Activated CD4-positive, alpha-beta T cell treated with anti-CD3 and anti-CD28 coated beads, Interleukin-2, amount 50 U/mL, for 4 hours (primary cell): ENCODE measurements at places on chromosomes 7 and 10.

DNA sequence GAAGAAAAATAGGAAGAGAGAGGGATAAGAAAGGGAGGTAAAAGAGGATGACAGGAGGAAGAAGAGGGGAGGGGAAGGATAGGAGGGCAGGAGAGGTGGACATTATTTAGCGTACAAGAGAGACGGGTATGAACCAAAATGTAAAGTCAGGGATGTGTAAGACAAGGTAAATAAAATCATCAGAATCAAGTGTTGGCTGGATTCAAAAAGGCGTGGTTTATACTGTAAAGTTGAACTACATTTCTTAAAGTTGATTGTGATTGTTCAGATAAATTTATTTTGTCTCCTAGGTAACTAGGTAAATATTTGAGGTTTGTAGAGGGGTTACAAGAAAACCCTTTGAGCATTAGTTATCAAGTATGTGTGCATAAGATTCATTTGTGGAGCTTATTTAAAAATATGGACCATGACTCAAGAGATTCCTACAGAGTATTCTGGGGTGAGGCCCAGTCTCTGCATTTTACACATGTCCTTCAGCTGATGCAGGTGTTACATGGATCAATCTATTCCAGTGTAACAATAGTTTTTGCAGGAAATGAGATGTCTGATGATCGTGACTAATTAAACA is 512.1 kb upstream of the MBL2 start:
- DNase-seq = no peak

GRCh38 chr7:134546955-134547354 is 2.0 kb upstream of the AKR1B15 start:
- no peak for DNase-seq

DNA sequence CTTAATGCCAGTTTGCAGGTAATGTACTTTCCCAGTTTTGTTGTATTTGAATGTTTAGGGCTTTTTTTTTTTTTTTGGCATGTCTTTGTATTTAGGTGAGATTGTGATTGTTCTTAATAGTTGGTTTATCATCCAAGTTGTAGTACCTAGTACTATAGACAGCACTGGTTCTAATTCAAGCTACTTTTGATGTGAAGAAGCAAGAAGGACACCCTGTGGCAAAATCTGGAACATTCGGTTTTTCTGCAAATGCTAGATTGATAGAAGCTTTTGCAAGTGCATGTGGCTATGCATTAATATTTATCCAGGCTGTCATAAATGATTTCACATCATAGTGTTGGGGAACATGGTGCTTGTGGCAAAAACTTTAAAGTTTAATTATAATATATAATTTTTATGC is 248.9 kb downstream of the FOXP2 start:
- DNase-seq = no peak

DNA sequence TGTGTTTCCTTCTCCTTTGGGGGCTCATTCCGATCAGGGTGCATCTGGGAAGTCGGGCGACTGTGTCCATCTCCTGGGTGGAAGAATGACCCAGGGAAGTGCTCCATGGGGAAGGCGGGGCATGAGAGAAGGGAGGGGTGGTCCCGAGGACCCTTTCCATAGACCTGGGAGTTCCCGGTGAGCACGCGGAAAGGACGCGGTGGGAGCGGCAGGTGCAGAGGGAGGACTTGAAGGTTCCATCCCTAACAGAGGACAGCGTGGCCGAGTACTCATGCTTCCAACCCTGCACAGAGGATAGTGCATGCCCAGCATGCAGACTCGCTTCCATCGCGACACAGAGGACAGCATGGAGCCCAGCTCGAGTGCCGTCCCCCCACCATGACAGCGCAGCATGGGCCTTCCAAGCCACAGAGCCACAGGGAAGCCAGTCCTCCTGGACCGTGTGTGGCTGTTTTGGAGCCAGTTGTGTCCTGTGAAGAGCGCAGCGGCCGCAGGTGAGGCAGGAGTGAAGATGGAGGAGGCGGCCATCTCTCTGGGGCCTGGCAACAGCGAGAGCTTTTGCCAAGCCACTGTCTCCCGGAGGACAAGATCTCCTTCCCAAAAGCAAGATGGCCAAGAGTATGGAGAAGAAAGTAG is 281.4 kb downstream of the DNAJB6 start:
- no peak for DNase-seq

- DNase-seq = no peak
These were observed 53.0 kb downstream of the JCAD start for GRCh38 chr10:30006410-30006809.

DNA sequence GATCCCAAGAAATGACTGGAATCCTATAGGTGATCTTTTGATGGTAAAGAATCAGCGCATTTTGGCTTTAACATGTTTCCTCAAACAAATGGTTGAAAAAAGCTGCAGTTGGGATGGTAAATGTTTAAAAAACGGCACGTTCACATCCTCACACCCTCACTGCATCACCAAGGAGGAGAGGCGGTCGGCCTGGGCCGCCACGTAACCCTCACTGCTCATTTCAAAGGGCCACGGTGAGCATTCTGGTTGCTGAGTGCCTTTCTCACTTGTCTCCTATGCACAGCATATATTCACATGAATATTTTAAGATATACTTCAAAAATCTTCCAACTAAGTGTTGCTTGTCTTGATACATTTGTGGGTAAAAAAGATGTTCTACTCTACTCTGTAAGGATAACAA is 233.2 kb downstream of the DNAJB6 start:
- DNase-seq = no peak

GRCh38 chr10:12728494-12728893 is 273.0 kb downstream of the CCDC3 start:
- DNase-seq = no peak

DNA sequence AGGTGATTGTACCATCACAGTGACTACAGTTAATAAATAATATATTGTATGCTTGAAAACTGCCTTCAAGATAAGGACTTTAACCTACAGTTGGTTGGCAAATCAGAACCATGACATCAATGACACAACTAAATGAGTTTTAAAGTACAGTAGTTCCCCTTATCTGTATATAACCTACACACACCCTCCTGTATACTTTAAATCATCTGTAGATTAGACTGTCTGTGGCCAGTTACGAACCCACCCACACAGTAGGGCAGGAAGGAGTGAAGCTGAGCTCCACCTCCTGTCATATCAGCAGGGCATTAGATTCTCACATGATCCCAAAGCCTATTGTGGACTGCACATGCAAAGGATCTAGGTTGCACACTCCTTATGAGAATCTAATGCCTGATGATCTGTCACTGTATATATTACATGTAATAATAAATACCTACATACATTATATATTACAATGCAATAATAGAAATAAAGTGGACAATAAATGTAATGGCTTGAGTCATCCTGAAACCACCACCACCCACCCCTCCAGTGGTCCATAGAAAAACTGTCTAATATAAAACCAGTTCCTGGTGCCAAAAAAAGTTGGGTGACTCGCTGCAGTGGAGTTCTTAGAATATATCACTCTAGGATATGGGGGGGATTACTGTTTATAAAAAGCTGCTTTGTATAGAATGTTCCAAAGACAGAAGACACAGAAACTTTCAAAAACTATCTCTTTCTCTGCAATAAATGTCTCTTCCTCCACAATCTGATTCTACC is 5.6 kb downstream of the TPK1 start:
- DNase-seq = no peak

GRCh38 chr7:158166386-158167340 is 421.0 kb downstream of the PTPRN2 start:
- no peak for DNase-seq

- no peak for DNase-seq
These were observed 147.3 kb upstream of the VSTM2A start for GRCh38 chr7:54394834-54395233.

GRCh38 chr10:93580828-93581227 is 14.4 kb downstream of the FFAR4 start:
- no peak for DNase-seq

DNA sequence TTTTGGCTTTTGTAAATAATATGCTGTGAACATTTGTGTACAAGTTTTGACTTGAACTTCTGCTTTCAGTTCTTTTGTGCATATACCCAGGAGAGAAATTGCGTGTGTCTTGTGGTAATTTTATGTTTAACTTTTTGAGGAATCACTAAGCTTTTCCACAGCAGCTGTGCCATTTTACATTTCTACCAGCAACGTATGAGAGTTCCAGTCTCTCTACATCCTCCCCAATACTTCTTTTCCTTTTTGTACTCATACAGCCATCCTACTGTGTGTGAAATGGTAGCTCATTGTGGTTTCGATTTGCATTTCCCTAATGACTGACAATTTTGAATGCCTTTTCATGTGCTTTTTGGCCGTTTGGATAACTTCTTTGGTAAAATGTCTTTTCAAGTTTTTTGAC is 66.3 kb upstream of the INHBA start:
- DNase-seq = no peak

GRCh38 chr7:151404216-151405011 is 5.4 kb downstream of the WDR86 start:
- no peak for DNase-seq

DNA sequence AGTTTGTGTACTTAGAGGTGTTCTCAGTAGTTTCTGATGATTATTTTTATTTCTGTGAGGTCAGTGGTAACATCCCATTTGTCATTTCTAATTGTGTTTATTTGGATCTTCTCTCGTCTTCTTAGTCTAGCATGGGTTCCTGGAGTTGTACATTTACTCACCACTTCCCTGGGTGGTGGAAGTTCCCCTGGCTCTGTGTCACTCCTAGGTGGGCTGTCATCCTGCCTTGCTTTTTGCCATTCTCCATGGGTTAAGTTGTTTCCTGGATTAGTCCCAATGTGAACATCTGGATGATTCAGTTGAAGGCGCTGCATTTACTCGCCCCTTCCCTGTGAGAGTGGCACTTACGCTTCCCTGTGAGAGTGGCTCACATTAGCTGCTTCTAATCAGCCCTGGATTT is 48.2 kb downstream of the GSAP start:
- no peak for DNase-seq

GRCh38 chr7:73615886-73616285 is 8.4 kb downstream of the MLXIPL start:
- DNase-seq = no peak

DNA sequence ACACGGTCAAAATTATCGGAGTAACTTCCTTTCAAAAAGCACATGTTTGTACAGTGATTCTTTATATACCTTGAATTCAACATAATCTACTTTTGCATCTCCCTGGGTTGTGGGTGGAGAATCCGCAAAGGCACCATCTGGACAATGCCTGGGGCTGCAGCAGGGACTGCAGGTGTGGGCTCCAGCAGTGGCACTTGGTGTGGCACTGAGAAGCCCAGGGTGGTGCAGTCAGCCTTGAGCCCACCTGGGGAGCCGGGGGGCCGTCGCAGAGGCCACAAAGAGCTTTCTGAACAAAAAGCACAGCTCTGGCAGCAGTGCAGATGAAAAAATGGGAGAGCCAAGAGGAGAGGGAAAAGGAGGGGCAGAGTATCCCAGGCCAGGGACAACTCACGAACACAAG is 22.2 kb downstream of the PARD3 start:
- DNase-seq = no peak

- no peak for DNase-seq
These were observed 195.2 kb upstream of the FOXK1 start for GRCh38 chr7:4486907-4487306.

GRCh38 chr10:72012796-72013195 is 48.6 kb downstream of the CHST3 start:
- DNase-seq = no peak

GRCh38 chr7:107643407-107643806 is 17.2 kb upstream of the SLC26A4 start:
- DNase-seq = no peak

DNA sequence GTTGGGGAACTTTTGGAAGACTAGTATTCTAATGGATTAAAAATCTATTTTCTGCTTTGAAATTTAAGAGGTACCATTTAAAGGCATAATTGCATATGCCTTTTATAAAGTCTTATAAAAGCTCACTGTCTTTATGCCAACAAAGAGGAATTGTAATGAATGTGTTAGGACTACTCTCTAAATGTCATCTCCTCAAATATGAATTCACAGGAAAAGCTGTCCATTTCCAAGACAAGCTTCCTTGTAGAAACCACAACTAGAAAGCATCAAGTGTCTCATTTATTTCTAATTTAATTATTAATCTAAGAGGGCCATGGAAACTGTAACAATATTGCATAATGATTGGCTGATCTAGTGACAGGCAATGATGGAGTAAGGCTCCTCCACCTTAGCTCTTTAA is 130.2 kb downstream of the COL28A1 start:
- DNase-seq = no peak

- DNase-seq = no peak
These were observed 151.6 kb upstream of the CACNA2D1 start for GRCh38 chr7:82595176-82595575.

DNA sequence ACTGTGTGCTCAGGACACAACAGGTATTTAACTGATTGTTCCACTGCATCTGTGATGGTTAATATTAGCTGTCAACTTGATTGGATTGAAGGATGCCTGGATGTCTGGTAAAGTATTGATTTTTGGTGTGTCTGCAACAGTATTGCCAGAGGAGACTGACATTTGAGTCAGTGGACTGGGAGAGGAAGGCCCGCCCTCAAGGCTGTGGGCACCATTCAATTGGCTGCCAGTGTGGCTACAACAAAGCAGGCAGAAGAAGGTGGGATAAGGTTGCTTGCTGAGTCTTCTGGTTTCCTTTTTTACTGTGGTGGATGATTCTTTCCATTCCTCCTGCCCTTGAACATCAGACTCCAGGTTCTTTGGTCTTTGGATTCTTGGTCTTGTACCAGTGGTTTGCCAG is 137.1 kb upstream of the FAM13C start:
- no peak for DNase-seq

DNA sequence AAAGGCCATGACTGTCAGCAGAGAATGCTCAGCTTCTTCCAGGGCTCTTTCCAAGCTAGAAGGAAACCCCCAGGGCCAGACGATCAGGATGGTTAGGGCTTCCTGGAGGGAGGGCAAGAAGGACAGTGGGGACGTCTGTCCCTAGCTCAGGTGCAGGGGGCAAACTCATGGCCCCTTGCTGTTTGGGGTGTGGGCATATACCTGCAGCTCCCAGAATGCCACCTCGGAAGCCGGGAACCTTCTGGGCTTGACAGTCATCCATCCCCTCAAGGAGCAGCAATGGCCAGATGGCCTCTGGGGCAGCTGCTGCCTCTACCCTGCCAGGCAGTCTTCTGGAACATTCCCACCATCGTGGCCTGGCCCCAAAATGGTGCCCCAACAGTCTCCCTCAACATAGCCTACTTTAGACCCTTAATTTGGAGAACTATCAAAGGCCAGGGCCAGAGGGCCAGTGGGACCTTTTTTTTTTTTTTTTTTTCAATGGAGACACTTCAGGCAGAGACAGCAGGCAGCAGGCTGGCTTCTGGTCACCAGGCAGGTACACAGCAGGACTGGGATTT is 40.2 kb upstream of the ZMIZ1 start:
- DNase-seq = no peak

DNA sequence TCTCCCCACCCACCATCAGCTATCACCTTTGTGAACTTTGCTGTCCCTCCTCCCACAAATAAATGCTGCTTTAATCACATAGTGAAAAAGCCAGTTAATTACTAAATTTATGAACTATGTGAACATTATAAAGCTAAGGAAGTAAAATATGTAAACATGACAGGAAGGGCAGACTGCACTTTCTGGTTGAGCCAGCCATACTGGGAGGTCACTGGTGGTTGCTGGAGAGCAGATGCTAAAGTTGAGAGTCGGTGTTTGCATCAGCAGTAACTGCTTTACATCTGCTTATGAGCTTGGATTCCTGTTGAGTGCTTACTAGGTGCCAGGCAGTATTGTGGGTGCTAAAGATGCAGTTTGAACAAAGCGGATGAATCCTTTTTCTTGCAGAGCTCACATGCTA is 209.9 kb upstream of the FZD1 start:
- no peak for DNase-seq
